ENCODE measurements at places on chromosomes 13 and 19. TPM values are rescaled to one million over a fixed set of nuclear protein-coding genes. Genes with fewer than 3 reads are reported as not detected.

DNA sequence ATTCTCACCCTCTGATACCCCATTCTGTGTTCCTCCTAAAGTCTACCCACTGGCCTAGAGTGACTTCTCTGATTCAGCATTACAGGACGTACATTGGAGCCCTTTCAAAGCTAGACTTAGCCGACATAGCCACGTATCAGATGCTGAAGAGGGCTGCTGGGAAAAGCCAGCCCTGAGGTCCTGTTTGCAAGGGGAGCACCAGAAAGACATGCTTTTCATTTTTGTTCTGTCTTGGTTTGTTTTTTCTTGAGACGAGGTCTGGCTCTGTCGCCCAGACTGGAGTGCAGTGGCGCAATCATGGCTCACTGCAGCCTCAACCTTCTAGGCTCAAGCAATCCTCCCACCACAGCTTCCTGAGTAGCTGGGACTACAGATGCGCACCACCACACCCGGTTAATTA lies 6.3 kb upstream of the ZSWIM4 start:
- DNase-seq = no peak

GRCh38 chr13:33480561-33480960 lies 195.0 kb upstream of the STARD13 start:
- DNase-seq = no peak

The CIC gene
- 18.1 TPM for total RNA-seq

DNA sequence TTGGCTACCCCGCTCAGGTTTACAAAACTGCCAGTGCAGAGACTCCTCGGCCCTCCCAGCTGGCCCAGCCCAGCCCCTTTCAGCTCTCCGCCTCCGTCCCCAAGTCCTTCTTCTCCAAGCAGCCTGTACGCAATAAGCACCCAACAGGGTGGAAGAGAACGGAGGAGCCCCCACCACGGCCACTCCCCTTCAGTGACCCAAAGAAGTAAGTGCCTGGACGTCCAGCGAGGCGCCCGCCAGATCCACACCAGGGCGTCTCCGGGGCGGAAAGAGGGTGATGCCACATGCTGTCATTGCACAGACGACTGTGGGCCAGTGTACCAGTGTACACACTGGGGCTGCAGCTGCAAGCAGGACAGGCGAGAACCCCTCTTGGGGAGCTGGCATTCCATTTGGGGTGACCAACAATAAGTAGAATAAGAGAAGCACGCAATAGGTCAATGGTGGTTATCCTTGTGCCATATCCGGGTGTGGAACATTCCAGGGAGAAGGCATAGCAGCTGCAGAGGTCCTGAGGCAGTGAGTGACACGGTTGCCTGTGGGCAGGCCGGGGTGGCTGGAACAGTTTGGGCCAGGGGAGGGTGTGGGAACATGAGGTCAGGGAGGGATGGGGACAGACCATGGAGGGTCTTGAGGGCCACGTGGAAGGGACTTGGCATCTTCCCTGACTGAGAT lies 41.3 kb downstream of the DPF1 start:
- no peak for DNase-seq

GRCh38 chr19:38057959-38058690 lies 151.1 kb downstream of the SIPA1L3 start:
- DNase-seq = no peak

- no peak for DNase-seq
Observed at GRCh38 chr13:69461397-69461796, 646.2 kb upstream of the ATXN8OS start.

DNA sequence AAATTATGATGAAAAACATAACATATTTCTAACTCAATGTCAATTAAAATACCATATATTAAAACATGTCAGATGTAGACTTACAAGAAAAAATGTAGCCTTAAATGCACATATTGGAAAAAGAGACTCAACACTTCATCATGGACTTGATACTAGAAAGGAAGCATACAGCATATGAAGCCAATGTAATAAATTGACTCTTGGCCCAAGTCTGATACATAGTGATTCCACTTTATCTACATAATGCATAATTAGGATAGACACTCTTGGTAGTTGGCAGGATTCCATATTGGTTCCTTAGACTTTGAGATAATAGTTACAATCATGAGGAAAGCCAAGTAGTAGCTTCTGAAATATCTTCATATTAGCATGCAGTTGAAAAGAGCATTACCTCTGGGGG lies 1067.0 kb downstream of the PCDH17 start:
- DNase-seq = no peak

DNA sequence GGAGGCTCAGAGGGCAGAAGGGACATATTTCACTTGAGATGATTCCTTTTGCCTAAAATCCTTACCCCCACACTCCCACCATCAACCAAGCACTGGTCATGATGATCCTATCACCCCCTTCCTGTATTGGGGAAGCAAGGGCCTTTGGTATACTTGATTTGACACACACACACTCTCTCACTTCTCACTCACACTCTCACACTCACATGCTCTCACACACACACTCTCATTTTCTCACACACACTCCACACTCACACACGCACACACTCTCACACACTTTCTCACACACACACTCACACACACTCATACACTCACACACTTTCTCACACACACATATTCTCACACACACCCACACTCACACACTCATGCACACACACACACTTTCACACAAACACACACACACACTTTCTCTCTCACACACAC lies 8.6 kb downstream of the RGCC start:
- DNase-seq = no peak

DNA sequence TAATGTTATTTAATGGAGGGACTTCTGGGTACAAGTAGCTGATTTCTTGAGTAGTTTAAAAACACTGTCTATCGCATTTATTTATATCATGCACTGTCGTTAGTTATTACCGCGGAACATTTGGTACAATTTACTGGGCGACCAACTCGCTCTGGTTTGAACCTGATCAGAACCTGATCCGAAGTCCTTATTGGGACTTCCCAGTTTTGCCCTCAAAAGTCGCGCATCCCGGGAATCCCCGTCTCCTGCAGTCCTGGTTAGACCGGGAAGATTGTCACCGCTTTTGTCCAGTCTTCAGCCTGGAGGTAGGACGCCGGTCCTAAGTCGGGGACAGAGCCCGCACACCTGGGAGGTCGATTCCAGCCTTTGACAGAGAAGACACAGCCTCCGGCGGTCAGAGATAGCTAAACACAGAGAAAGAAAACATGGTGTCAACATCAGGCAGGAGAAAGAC lies 694 bp downstream of the CLN5 start:
- no peak for DNase-seq

DNA sequence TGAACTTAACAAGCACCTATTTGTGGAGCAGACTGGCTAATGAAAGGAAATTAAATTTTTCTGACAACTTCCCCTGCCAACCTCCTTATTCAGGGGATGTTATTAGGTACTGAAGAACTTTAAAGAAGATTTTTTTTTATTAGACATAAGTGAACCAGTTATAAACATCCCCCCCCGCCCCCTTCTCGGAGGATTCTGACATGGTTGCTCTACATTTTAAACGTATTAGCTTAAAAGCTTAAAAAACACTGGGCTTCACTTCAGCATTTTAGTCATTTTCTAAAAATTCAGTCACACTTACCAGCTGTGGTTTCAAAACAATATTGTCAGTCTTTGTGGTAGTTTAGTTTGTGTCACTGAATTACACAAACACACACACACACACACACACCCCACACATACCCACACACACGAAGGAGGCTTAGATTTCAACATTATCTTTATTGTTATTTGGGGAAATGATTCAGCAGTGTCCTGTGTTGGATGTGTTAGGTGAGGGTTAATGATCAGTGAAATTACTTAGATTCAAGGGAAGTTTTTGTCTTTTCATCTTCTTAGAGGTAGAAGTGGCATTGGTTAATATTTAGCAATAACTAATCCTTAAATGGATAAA lies 145.7 kb downstream of the PCCA start:
- no peak for DNase-seq

DNA sequence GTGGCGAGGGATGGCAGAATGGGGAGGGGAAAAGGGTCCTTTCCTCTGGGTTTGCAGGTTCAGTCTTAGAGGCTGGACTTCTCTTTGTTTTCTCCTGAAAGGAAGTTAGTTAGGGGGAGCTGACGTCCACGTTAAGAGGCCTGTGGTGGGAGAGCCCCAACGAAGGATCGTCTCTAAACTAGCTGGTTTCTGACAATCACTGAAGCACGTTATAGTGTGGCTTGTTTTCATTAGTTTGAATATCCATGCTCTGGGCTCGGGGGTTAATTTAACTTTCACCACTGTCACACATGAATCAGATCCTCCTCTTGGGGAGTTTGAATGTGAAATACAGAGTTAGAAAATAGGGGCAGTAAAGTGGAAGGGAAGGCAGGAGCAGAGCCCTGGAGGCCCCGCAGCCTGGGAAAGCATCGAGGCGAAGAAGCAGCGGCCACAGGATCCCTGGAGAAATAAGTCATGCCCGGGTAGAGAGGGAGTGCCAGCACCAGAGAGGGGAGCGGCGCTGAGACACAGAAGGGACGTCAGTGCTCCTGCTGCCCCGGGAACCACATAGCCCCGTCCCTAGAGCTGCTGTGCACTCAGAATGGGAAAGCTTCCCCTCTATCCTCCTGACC lies 31.1 kb upstream of the AMER2 start:
- no peak for DNase-seq

- no peak for DNase-seq
Observed at GRCh38 chr13:30918662-30919405, 12.8 kb downstream of the MEDAG start.

DNA sequence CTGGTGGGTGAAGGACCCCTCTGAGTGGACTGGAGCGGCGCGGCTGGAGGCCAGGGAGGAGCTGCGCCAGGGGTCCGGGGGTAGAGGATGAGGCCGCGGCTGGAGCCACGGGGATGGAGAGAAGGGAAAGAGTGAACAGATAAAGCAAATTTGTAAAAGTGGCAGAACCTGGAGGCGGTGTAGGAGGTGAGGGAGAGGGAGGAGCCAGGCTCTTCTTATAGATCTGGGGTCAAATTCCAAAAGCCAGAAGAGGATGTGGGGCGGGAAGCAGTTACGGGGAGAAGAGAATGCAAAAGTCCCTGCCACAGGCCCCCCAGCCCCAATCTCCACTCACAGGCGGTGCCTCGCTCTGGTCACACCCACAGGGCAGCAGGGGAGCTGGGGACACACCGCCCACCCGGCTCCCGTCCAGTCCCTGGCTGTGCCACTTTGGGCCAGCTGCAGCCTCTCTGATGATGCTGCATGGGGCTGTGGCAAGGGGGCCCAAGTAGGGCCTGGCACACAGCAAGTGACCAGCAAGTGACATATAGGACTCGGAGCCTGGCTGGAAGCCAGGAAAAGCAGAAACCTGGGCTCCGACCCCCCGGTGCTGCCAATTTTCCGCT lies 11.1 kb downstream of the LRRC4B start:
- DNase-seq = no peak

The GJB2 gene
- 7.4 TPM for total RNA-seq

The EML2 gene
- total RNA-seq = 22.4 TPM

DNA sequence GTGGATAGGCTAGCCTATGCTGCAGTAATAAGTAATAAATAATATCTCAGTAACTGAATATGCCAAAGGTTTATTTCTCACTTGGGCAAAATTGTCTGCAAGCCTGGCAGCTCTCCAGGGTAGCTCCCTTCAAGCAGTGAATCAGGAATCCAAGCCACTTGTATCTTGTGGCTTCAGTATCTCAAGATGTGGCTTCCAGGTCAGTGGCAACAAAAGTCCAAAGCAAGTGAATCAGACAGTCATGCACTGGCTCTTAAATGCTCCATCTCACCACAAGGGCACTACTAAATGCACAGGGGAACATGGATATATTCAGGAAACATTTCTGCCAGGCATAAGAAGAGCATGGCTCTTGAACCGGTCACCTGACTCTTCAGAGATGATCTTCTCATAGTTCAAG lies 126.3 kb downstream of the KCTD12 start:
- no peak for DNase-seq

The FUT1 gene
- 6.1 TPM for total RNA-seq

DNA sequence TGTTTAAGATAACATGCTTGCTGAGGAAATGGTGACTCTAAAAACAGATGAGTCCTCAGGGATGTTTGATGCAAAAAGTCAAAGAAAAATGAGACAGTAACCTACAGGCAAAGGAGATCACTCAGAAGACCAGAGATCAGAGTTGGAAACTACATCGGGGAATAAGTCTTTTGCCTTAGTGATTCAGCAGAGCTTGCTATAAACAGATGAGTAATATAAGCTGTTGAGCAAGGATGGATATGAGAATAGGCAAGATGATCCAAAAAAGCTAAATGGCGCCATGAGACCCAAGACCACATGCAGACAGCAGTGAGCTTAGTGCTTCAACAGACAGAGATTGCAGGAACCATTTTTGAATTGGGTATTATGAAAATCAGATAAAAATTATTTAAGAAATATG lies 168.6 kb downstream of the POSTN start:
- DNase-seq = no peak

- no peak for DNase-seq
Observed at GRCh38 chr19:35710784-35711723, 6.7 kb downstream of the ZBTB32 start.

DNA sequence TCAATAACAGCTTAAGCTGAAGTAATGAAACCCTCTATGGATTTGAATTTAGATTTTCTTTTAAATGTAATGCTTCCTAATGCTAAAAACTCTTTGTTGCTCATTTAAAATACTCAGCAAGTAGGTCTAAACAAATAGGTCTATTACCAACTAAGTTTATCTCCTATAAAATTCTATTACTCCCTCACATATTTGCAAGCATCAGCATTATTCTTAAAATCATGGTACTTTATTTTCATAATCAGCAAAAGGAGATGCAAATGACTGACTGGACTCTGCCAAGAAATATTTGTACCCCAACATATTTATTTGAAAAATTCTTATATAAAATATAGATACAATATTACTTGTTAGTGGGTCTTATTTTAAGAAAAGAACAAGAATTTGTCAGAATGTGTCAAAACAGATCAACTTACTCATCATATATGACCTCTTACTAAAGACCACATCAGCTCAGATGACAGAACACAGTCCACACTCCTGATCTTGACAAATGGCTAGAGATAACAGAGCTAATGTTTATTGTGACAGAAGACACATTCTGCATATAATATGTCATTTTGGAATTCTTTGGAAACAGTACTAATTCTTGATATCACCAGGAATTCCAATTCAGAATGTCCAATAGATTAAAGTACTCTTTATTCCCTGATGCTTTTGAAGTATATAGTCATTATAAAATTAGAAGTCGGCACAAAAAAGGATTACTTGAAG lies 704.6 kb upstream of the PCDH9 start:
- no peak for DNase-seq

The SPRED3 gene
- not detected for total RNA-seq

DNA sequence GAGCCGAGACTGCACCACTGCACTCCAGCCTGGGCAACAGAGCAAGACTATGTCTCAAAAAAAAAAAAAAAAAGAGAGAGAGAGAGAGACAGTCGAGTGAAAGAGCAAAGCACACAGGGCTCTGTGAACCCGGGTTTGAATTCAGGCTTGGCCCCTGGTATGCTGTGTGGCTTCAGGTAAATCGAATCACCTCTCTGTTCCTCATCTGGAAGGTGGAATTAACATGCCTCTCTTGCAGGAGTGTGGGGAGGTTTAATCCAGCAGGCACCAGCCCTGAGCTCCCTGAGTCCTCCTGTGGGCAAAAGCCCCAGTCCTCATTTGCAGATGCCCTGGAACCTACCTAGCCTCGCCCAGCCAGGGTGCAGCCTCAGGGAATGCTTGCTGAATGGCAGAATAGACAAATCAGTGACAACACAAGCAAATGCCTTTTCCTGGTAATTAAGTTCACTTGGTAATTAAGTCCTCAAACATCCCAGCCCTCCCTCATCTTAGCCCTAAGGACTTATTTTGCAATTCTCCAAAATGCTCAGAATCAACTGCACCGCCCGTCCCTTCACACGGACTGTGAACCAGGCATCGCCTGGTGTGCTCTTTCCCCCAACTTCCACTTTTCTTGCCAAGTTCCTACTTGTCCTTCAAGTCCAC lies 4.6 kb upstream of the ZNRF4 start:
- DNase-seq = no peak

- no peak for DNase-seq
Observed at GRCh38 chr19:34662919-34663318, 14.0 kb downstream of the SCGB2B2 start.

All from omental fat pad (tissue), 4 donors.